ENCODE measurements at places on chromosomes 3 and 15.

- DNase-seq = no peak
These were observed 38.2 kb upstream of the FAM174B start for GRCh38 chr15:92693691-92694331.

DNA sequence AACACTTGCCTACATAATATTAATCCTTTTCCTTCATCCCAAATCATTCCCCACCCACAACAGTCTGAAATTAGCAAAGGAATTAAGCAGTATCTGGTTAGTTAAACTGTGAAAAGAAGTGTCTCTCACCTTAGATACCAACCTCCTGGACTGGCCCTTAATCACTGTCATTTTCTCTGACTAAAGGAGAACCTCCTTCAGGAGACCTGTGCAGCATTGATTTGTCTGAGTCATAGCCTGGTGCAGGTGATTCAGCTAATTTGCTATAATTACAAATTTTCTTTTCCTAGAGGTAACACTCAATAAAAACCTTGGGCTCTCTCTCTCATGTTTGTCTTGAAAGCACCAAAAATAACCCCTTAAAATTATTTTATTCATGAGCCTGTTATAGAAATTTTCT is 279.8 kb upstream of the SEMA6D start:
- DNase-seq = no peak

DNA sequence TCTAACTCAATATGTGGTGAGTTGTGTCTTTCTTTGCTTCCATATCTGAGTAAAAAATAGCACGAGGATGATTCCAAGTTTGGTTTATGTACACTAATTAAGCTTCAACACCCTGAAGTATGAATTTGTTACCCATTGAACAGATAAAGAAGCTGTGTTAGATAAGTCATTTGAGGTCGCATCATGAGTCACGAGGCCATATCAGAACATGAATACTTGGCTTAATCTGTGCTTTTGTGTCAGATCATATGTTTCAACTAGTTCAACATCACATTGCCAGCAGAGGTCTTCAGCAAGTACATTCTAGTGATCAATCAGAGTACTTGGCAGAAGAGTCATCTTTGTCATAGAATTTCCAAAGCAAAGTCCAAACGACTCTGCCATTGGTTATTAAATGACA is 26.3 kb upstream of the MITF start:
- no peak for DNase-seq

GRCh38 chr3:72407766-72408165 is 440.5 kb downstream of the SHQ1 start:
- no peak for DNase-seq

Data from activated T-cell treated with anti-CD3 and anti-CD28 coated beads, Interleukin-2, amount 50 U/mL, for 1 hour (primary cell).